ENCODE measurements at places on chromosomes 12 and 14. TPM values are rescaled to one million over a fixed set of nuclear protein-coding genes. Genes with fewer than 3 reads are reported as not detected.

IFNG-AS1 gene
- 2.7 TPM for total RNA-seq

KITLG gene
- 3.5 TPM for total RNA-seq

GLT1D1 gene
- 0.20 TPM for total RNA-seq

FITM1 gene
- 180 TPM for total RNA-seq
